Activated naive CD4-positive, alpha-beta T cell treated with anti-CD3 and anti-CD28 coated beads for 36 hours (primary cell): ENCODE measurements at places on chromosomes 7 and 10.

DNA sequence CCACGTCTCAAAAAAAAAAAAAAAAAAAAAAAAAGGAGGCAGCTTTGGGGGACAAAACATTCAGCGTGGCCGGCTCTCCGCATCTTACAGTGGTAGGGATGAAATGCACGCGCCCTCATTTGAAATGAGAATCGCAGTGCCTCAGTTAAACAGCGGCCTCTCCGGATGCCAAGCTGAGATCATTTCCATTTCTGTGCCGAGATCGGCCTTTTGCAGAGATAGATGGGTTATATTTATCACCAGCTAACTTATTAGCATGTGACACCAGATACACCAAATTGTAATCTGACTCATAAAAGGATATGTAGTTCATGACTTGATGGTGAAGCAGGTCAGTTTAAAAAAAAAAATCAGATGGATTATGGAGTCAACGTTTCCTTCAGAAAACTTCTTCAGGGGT, 138.7 kb downstream of the CUX1 start:
- DNase-seq: no peak

DNA sequence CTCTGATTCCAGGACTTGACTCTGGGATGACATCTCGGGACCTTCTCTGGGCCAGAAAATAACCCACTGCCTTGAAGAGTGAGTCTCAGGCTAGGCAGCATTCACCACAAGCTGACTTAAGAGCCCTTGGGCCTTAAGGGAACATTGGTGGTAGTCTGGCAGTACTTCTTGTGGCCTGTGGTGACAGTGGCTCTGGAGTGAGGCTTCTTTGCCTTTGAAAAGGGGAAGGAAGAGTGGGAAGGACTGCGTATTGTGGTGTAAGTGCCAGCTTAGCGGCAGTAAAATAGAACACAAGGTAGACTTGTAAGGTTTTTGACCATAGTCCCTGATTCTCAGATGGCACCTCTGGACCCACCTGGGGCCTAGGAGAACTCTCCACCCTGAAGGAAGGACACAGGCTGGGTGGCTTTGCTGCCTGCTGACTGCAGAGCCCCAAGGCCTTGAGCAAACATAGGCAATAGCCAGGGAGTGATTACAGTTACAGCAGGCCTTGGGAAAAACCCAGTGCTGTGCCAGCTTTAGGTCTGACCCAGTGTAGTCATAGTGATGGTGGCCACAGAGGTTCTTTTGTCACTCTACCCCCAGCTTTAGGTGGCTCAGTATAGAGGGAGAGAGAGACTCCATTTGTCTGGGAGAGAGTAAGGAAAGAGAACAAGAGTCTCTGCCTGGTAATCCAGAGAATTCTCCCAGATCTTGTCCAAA, 483.9 kb downstream of the SH2D4B start:
- no peak for DNase-seq

DNA sequence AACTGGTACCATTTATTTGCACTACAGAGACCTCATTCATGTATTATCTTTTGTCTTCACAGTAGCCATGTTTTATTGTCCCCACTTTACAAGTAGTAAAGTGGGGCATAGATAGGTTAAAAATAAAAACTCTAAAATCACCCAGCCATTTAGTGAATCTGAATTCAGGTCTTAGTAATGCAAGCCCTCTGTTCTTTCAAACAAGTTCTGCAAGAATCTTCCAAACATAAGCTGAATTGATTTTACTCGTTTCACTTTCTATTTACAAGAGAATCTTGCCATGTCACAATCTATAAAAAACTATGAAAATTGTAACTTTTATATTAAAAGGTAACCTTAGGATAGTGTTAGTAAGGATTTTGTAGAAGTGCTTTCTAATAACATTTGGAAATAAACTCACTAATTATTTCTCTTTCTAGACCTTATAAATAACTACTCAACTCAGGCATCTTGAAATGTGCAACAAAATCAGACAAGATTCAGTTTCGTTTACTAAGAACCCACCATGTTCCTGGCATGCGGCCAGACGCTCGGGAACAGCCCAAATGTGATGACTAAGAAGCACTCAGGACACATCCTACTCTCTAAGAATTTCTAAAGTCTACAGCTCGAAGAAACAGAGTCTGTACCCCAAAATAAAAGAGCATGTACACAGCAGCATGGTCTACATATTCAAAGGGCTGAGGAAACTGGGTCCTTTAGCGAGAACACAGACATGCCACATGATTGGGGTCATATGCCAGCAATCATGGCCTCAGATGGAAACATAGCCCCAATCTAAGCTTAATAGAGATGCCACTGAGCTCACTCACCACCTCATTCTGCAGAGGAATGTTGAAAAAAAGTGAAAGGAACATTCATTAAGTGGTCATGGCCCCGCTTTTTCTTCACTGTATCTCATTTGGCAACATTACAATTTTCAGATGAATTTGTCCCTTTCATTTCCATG, 167.6 kb downstream of the AMPH start:
- peak; percentile 90 for DNase-seq

- no peak for DNase-seq
Measured at GRCh38 chr10:57333880-57334279, 933.8 kb downstream of the IPMK start.

- DNase-seq: no peak
Measured at GRCh38 chr7:28381466-28381865, 30.9 kb upstream of the CREB5 start.
